ENCODE measurements at places on chromosomes 11 and 22.
A peak's percentile ranks its signal among the peaks of the same experiment; 100 is the strongest.

GRCh38 chr11:114368918-114369680 lies 31.2 kb downstream of the C11orf71 start:
- DNase-seq, result no peak

- no peak for DNase-seq
Observed at GRCh38 chr11:117691218-117691514, 105.8 kb downstream of the DSCAML1 start.

DNA sequence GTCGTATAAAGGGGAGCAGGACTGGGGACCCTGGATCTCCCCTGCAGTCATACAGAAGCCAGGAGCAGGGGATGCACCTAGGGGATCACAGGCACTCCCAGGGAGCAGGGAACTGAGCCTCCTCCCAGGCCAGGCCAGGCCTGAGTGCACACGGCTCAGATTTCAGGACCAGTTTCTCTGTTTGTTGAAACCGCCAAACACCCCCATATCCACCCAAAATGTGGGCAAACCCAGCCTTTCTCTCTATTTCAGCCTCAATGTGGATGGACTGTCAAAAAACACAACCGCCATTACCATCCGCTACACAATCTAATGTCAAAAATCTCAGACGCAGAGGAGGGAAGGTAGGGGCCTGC lies 17.5 kb downstream of the MN1 start:
- no peak for DNase-seq

GRCh38 chr11:95589893-95590612 lies 199.5 kb downstream of the FAM76B start:
- DNase-seq, result no peak

DNA sequence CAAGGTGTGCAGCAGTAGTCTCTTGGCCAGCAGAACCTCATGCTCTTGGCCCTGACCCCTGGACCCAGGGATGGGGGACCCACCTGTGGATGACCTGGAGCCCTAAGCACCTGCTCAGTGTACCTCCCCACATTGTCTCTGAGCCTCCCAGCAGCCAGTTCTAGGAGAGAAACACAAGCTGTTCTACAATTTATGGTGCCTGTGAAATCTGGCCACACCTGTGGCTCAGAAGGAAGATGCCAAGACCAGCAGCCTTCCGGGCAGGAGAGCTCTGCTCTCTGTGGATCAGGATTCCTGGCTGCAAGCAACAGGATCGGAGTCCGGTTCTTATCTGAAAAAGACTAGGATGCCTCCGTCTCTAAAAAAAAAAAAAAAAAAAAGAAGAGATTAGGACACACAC lies 103.6 kb upstream of the ANO1 start:
- DNase-seq, result no peak

DNA sequence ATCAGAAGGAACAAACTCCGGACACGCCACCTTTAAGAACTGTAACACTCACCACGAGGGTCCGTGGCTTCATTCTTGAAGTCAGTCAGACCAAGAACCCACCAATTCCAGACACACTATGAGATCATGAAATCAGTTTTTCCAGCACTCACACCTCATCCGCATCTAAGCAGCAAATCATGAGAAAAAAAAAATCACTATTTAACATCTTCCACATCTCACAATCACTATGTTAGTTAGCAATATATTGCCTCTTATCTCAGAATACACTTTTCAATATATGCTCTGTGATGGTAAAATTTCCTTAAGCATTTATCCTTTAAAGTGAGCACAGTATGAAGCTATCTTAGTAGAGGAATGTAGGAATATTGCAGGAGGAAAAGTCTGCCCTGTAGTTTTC lies 328.7 kb downstream of the FAM181B start:
- DNase-seq, result no peak

DNA sequence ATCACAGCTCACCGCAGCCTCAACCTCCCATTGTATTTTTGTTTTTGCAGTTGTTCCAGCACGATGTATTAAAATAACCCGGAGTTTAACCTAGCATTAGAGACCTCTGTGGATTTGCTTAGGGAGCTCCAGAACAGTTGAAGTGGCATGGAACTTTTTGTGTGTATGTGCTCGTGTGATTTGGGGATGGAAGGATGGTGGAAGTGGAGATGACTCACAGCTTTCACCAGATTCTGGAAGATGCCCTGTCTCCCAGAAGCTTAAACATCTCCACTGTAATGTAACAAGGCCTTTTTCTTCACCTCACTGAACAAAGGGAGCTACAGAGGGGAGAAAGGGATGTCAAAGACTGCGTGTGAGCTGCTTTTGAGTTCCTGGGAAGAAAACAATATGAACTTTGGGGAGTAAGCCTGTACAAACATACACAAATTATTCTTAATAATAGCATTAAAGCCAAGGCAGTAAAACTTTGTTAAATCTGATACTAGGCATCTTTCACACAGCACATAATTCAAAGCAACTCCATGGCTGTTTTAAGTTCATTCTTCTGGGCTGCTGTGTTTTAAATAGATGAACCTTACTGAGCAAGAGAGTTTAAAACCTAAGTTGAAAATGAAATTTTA lies 226.4 kb downstream of the ADAMTS15 start:
- DNase-seq, result no peak

DNA sequence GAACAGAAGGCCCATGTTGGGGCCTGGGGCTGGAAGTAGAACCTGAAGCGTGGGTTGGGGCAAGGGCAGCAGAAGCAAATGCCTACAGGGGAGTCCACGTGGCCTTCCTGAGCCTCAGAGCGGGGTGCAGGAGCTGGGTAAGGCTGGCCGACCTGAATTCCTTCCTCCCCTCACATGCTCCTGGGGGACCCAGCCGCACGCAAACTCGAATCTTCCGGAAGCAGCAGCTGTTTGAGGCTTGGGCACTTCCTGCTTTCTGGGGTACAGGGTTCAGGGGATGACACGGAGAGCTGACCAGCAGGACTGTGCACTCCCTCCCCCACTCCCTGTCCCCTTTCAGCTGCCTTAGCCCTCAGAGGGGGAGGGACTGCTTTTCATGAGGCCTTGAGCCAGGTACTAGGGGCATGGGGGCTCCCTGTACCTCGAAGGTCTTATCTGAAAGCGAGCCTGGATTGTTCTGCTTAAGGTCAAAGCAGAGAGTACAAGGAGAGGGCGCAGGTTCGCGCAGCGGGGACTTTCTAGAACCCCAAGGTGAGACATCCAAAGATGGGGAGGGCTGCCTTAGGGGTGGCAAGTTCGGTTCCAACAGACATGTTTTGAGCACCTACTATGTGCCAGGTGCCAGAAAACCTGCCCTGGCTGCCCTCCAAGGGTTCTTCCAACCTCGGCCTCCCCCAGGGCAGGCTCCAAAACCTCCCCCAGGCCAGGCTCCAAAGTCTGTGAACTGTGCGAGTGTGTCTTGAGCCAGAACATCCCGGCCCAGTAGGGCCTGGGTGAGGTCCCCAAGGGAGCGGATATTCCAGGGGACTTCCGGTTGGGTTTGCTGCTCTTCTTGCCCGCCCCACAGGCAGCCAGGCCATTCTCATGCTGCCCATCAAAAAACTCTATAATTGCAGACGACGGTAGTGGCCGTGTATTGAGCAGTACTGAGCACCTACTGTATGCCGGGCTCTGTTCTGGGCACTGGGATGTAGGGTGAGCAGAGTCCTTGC lies 1.7 kb downstream of the NCF4 start:
- DNase-seq, result no peak

GRCh38 chr22:42511401-42511891 lies 8.2 kb downstream of the RRP7A start:
- DNase-seq, result no peak

DNA sequence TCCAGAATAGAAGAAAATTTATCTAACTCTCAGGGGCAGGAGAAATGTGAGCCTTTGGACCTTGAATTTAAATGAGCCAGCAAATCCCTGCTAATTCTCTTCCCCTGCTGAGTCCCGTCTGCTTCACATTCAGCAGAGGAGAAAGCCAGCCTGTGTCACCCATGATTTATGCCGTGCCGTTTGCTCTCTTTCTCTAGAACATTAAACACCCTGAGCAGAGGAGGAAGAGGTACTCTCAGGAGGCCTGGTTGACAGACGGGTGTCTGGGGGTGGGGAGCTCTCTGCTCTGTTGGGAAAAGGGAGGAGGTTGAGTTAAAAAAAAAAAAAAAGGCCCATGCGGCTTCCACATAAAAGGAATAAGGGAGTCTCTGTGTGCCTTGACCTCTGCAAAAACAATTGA lies 11.3 kb upstream of the MTMR3 start:
- DNase-seq, result peak; percentile 77

DNA sequence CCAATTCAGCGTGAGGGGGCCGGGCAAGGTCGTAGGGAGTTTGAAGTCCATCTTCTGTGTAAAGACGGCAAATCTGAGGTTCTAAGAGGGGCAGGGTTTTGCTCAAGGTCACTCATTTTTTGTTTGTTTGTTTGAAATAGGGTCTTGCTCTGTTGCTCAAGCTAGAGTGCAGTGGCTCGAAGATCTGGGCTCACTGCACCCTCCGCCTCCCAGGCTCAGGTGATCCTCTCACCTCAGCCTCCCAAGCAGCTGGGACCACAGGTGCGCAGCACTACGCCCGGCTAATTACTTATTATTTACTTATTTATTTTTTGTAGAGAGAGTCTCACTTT lies 355 bp upstream of the AP1B1 start:
- no peak for DNase-seq

DNA sequence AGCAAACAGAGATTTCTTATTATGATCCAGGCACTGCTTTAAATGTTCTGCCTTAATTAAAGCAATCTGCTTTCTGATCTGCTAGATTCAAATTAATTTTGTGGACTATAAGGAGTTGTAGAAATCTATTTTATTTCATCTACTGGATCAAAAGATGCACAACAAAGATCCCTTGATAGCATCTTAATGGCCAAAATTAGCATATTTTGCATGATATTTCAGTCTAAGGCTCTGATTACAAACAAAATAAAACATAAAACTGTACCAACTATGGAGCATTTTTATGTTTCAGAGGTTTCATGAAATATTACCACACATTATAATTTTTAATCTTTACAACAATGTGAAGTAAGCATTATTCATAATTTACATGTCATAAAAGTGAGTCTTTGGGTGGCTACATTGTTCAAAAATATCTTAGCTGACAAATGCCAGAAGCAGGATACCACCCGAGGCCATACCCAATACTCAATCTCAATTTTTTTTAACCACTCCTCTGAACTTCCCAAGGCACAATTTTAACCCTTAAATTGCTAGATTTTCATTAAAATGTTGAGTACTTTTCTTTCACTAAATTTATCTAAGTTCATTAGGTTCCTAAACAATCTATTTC lies 929.5 kb downstream of the KCNA4 start:
- no peak for DNase-seq

DNA sequence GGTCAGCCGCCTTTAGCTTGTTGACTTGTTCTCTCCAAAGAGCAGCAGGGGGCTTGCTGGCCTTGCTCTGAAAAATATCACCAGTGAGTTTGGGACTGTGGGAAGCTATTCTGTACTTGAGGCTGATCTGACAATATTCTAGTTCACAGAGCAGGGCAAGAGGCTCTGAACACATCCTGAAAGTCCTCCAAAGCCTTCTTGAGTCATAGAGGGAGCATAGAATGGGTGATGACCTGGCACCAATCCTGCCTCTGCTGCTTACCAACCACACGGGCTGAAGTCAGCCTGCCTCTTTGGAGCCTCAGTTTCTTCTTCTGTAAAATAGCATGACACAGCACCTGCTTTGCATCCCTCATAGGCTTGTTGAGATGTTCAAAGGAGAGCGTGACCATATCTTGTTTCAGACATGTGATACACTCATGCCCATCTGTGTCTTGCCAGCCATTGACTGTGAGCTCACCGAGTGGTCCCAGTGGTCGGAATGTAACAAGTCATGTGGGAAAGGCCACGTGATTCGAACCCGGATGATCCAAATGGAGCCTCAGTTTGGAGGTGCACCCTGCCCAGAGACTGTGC lies 96.6 kb downstream of the RRAS2 start:
- no peak for DNase-seq

- no peak for DNase-seq
Observed at GRCh38 chr22:42648368-42649245, 585 bp downstream of the CYB5R3 start.

DNA sequence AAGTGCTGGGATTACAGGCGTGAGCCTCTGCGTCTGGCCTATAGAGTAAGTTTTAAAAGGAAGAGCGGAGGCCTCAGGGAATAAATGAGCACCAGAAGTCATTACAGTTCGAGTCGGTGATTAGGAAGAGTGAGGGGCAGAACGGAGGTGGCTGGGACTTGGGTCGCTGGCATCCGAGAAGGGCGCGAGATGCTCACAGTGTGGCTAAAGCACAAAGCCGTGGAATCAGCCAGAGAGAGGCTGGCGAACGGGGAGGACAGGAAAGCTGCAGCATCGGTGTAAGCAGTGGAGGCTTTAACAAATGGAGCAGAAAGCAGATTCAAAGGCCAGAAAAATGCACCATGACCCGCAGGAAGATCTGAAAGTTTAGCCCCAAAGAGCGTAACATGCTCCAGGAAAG lies 2.7 kb upstream of the KRTAP5-4 start:
- no peak for DNase-seq

- DNase-seq, result no peak
Observed at GRCh38 chr11:22169833-22170232, 23.1 kb upstream of the ANO5 start.

GRCh38 chr11:79458709-79459108 lies 17.9 kb upstream of the TENM4 start:
- no peak for DNase-seq

GRCh38 chr11:58060535-58060934 lies 29.8 kb downstream of the OR6Q1 start:
- no peak for DNase-seq

GRCh38 chr11:11074686-11075335 lies 217.0 kb upstream of the ZBED5 start:
- no peak for DNase-seq

DNA sequence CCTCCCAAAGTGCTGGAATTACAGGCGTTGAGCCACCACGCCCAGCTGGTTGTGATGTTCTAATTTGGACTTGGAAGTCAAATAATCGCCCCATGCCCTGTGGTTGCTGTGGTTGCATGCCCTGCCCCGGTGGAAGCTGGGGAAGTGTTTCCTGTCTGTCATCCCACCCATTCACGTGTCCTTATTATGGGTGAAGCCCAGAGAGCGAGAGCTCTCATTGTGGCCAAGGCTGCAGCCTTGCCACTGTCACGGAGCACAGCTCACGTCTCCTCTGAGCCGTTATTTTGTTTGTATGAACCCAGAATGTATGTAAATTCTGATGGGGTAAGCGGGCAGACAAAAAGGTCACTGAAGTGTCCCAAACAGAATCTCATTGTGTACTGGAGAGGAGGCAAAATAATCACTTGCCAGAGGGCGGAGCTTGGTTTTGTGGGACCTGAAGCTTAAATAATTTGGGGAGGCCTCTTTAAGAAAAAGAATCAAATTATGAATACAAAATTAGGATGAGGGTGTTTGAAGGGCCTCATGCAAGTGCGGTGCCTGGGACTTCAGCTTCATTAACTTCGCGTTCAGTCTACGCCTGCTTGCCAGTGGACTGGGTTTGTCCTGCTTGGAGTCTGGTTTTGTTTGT lies 25.8 kb upstream of the TREH start:
- no peak for DNase-seq

GRCh38 chr22:25177895-25178294 lies 21.8 kb upstream of the CRYBB3 start:
- DNase-seq, result no peak

- no peak for DNase-seq
Observed at GRCh38 chr11:64451856-64452255, 92.9 kb downstream of the RPS6KA4 start.

GRCh38 chr11:22479971-22480720 lies 142.0 kb downstream of the SLC17A6 start:
- no peak for DNase-seq

- DNase-seq, result no peak
Observed at GRCh38 chr22:45776313-45776585, 104.6 kb downstream of the ATXN10 start.

- DNase-seq, result no peak
Observed at GRCh38 chr11:85988780-85989179, 80.1 kb downstream of the PICALM start.

Data from renal cortex interstitium (tissue), 15 donors.